ENCODE measurements at places on chromosomes 1 and 21.
A peak's percentile ranks its signal among the peaks of the same experiment; 100 is the strongest.

- no peak for DNase-seq
These were observed 1.2 kb downstream of the EFNA1 start for GRCh38 chr1:155128755-155129473.

GRCh38 chr1:162091681-162092524, 22.4 kb downstream of the NOS1AP start:
- DNase-seq = no peak

- DNase-seq = no peak
These were observed 48.4 kb upstream of the RNPC3 start for GRCh38 chr1:103477101-103477500.

DNA sequence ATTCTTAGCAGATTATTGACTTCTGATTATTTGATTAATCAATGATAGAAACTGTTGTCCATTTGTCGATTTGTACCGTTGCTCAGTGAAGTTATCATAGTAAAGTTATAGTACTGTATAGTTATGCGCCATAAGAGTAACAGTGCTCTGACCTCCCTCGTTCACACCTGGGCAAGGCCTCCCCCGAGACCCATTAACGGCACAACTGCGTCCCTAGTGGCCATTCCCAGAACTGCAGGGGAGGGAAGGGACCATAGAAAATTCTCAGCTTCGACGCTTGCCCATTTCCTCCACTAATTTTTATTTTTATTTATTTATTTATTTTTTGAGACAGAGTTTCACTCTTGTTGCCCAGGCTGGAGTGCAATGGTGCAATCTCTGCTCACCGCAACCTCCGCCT, 334.4 kb downstream of the DSCAM start:
- DNase-seq = no peak

DNA sequence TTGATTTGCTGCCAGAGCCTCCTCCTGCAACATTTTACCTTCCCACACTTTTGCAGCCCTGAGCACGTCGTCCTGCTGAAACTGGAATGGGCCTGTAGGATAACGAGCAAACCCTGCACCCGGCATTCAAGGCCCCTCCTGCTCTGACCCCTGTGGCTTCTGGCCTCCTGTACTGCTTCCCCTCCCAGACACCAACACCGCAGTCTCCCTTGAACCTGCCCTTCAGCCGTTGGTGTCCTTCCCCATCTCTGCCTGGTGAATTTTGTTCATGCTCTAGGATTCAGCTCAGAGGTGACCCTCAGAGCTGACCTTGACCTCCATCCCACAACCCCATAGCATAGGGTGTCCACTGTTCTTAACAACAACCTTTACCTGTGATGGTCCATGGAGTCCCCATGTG, 535.1 kb downstream of the MATN1 start:
- no peak for DNase-seq

DNA sequence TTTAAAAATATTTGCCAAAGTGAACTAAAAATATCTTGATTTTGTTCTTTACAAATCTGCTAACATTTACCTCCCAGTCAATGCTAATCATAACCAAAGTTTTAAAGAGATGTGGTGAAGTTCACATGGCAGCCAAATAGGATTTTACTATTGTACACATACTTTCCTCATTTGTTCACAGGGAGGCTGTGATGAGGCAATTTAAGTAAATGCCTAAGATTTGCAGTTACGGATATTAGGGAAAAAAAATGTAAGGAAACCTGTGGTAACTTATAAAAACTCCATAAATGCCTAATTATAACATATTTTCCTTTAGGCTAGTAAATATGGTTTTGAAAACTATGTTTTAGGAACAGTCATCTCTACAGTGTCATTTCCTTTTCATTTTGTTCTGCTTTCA, 32.4 kb downstream of the RGS5 start:
- DNase-seq = no peak

GRCh38 chr1:40976952-40977690, 2.4 kb upstream of the CTPS1 start:
- DNase-seq = no peak

GRCh38 chr1:6241887-6242740, 1.9 kb upstream of the HES3 start:
- DNase-seq = no peak

DNA sequence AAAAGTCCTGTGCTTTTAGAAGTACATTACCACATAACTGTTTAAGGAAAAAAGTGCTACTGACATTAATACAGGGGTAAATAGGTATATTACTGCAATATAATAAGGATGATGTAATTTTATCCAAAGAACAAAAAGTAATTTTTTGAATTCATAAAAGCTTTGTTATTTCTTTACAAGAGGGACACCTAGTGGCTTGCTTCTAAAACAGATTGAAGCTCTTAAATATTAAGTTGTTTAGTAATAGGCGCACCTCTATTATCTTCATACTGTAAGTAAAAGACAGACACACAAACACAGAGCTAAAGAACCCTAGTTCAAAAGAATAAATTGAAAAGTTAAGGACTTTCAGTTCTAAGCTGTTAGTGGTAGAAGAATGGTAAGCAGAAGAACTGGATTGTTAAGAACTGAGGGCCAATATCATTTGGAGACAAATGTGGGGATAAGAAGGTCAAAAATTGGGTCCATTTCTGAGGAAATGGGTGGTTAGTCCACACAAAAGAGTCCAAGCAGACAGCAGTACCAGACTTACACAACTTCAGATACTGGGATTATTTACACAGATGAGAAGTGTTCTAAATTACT, 15.4 kb downstream of the ZNHIT6 start:
- DNase-seq = no peak

DNA sequence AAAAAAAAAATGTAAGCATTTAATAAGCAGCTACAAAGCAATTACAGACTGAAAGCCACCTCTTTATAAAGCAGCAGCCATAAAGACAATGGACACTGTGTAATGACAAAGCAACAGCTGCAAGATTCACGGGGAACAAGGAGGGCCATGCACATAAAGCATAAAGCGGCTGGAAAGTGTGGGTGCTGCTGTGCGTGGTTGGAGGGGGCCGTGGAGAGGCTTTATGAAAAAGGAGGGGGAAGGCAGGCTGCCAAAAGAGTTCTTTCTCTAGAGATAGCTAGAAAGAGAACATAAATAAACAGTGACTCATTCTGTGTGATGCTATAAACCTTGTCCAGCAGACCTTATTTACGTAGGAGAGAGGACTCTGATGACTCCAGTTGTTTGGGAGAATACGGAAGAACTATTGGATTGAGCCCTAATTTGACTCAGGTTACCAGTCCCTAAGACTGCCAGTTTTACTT, 49.3 kb downstream of the ADAMTS1 start:
- DNase-seq = no peak

- no peak for DNase-seq
These were observed 53.2 kb downstream of the TRIM33 start for GRCh38 chr1:114457675-114458236.

GRCh38 chr1:3275471-3276340, 178.8 kb upstream of the ARHGEF16 start:
- no peak for DNase-seq

- DNase-seq = no peak
These were observed 3.5 kb downstream of the TGFB2 start for GRCh38 chr1:218348628-218349071.

GRCh38 chr1:180908074-180908765, 4.5 kb upstream of the KIAA1614 start:
- no peak for DNase-seq

- no peak for DNase-seq
These were observed 50.2 kb downstream of the MAB21L3 start for GRCh38 chr1:116161390-116161789.

DNA sequence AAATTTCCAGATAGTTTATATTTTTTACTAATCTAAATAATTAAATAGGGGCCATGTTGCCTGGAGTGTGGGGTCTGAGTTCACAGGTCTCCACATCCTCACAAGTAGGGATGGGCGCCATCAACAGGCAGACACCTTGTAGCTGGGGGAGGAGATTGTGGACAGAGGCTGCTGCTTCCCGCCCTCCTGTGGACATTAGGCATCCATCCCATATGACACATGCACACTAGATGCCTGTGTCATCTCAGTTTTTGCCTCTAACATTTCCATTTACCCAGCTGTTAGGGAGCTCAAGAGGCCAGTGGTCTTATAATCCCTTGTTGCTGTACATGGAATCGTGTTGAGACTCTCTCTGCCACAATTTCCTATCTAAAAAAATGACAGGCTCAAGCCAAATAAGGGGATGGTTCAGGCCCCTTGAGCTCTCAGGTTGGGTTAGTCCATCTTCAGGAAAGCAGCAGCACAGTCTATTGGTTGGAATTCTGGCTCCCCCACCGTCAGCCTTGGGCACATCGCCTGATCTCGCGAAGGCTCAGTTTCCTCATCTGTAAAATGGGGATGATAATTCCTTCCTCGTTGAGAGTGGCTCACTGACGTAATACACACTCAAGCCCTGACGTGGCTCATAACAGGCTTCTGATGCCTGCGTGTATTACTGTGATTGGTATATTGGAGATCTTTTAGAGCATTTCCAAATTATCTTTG, 13.6 kb downstream of the LHX4 start:
- no peak for DNase-seq

DNA sequence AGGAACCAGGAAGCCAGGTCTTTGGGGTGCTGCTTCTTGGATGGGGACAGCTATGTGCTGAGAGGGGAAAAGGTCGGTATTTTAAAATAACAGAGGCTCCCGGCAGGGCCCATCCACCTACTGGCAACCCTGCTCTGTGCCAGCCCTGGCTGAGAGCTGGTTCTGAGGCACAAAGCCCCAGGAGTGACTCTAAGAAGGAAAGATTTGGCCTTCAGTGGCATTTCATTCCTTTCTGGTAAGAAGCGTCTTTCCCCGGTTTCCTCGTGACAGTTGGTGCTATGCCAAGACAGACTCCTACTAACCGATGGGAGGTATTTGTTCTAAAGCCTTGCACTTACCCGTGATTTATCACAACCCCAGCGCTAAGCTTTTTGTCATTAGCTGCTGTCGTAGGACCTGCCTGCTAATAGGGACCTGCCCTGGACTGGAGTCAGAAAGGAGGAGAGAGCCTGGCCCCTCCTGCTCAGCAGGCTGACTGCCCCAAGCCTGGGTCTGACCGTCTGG, 123.1 kb upstream of the ADAR start:
- DNase-seq = no peak

- DNase-seq = no peak
These were observed 20.7 kb upstream of the TMPRSS15 start for GRCh38 chr21:18424276-18424675.

- peak; percentile 56 for DNase-seq
These were observed 36.2 kb upstream of the KCNA10 start for GRCh38 chr1:110554871-110555801.

- DNase-seq = peak; percentile 86
These were observed 20.1 kb downstream of the ECE1 start for GRCh38 chr1:21270086-21270689.

DNA sequence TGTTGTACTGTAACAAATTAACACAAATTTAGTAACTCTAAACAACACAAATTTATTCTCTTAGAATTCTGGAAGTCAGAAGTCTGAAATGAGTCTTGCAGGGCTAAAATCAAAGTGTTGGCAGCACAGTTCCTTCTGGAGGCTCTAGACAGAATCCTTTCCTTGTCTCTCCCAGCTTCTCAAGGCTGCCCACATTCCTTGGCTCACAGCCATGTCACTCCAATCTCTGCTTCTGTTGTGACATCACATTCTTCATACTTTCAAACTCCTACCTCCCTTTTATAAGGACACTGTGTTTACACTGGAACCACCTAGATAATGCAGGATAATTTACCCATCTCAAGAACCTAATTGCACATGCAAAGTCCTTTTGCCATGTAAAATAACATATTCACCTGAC, 225.0 kb upstream of the PRMT6 start:
- no peak for DNase-seq

- DNase-seq = no peak
These were observed 187.3 kb downstream of the SLC44A5 start for GRCh38 chr1:75423616-75424015.

- no peak for DNase-seq
These were observed 56.9 kb upstream of the RGS1 start for GRCh38 chr1:192518700-192519099.

DNA sequence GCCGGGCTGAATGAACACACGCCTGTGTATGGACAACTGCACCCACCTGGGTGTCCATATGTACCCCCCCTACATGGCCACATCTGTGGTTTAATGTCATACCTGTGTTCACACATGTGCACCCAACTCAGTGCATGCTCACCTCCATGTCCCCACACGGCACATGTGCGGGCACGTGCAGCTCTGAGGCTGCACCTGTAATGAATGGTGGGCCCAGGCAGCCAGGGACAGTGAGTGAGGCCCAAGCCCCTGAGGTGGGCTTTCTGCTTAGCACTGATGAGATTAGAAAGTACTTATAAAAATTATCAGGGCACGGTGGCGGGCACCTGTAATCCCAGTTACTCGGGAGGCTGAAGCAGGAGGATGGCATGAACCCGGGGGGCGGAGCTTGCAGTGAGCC, 42.5 kb upstream of the CSF3R start:
- DNase-seq = no peak

GRCh38 chr21:28923439-28923975, 69.2 kb downstream of the LTN1 start:
- no peak for DNase-seq

GRCh38 chr21:25936776-25937175, 202.0 kb downstream of the GABPA start:
- no peak for DNase-seq

DNA sequence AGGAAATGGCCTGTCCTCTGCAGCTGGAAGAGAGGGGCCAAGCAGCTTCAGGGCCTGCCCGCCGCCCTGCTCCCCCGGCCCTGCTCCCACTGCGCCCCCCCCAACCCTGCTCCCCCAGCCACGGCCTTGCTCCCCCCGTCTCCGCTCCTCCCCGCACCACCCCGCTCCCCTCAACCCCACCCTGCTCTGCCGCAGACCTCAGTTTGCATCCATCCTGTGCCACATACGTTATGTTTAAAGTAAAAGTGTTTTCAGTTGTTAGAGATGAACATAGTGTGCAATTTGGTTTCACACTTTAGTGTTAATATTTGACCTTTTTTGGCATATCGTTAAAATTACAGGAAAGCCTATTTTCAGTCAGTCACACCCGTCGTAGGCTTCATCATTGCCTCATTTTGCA, 34.1 kb upstream of the DIP2A start:
- peak; percentile 68 for DNase-seq

DNA sequence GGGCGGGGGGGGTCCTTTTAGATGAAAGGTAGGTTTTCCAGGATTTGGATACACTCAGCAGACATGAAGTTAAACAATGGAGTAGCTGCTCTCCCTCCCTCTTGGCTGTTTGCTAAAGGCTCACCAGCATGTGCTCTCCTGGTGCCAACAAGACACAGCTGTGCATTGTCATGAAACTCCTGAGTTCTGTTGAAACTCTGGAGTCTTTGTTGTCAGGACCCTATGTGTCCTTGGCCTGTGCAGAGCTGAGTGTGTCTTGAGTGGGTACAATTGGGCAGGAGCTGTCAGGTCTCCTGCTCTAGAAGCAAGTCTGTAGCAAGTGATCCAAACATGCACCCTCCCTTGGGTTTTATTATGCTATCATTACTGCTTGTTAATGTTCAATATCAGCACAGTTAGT, 12.7 kb downstream of the TBX19 start:
- no peak for DNase-seq
